Activated CD4-positive, alpha-beta T cell treated with anti-CD3 and anti-CD28 coated beads for 36 hours (primary cell): ENCODE measurements at places on chromosomes 3 and 15. TPM values are rescaled to one million over a fixed set of nuclear protein-coding genes. Genes with fewer than 3 reads are reported as not detected.

Gene LRIG1
- 22.7 TPM for total RNA-seq

DNA sequence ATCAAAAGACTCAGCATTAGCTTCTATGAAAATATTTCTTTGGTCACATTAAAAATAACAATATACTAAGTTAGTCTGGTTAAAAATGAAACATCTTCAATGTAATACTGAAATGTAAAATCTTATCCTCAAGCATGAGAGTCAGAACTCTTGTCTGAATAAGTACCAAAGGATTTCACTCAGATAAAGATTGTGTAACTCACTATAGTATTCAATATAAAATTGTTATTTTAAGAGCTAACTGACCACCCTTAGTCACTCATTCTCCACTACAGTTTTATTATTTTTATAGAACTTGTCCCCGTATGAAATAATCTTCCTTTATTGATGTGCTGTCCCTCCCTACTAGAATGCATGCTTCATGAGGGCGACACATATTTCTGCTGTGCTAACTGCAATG is 426.3 kb downstream of the MECOM start:
- no peak overlapping the region for H3K4me3 ChIP-seq
- H3K27ac ChIP-seq, result no peak overlapping the region
- H3K4me1 ChIP-seq, result no peaks in the 10 kb centered on the region
- H3K27me3 ChIP-seq, result peaks cover 20% of the 10 kb centered on the region
- H3K36me3 ChIP-seq, result no peaks in the 10 kb centered on the region
- no peak for DNase-seq

- peaks cover 29% of the 10 kb centered on the region for H3K27me3 ChIP-seq
- DNase-seq, result no peak
- H3K36me3 ChIP-seq, result no peaks in the 10 kb centered on the region
- H3K27ac ChIP-seq, result no peak overlapping the region
- H3K4me3 ChIP-seq, result no peak overlapping the region
Measured at GRCh38 chr15:59376733-59377132, 4.1 kb upstream of the MYO1E start.

Gene TGM5
- total RNA-seq, result not detected

Gene LINGO1
- not detected for total RNA-seq

- peak overlapping the region; percentile 91 for H3K4me3 ChIP-seq
- peaks cover 46% of the 10 kb centered on the region for H3K4me1 ChIP-seq
- H3K27me3 ChIP-seq, result no peaks in the 10 kb centered on the region
- peak; percentile 70 for DNase-seq
- H3K36me3 ChIP-seq, result peaks cover 24% of the 10 kb centered on the region
Measured at GRCh38 chr15:64092864-64093626, 593 bp downstream of the CIAO2A start.

DNA sequence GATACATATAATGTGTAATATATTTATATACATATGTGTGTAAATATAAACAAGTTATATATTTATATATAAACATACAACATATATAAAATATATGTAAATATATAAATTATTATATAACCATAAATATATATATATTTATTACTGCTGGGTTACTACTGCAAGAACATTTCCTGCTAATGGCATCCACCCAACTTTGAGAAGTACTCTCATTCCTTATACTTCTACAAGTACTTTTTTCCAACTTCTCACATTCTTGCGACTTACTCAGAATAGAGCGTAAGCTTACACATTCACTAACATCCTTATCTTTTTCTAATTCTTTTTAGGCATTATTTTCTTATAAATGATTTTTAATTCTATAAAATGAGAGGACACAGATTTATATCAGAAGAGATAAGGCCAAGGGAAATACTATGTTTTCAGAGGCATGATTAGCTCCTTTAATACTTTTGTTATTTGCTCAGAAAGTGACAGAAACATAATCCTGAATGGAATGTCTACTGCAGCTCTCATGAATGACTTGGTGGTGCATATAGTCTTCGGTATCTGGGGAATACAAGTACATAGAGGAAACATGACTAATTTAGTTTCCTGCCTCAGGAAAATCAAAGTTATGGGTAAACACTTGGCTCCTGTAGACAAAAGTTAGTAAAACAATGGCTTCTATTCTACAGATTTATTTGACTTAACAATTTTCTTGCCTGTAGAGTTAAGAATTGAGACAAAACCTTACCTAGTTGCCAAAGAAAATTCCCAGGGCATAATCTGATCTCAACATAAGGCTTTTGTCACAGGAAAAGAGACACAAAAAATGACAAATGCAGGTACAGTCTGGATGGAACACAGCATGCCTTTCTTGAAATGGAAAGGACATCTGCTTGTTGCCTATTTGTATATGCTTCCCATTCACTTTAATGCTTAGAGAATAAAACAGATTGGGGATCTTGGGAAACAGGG is 453.9 kb downstream of the SQOR start:
- H3K27me3 ChIP-seq, result no peaks in the 10 kb centered on the region
- no peaks in the 10 kb centered on the region for H3K4me1 ChIP-seq
- H3K4me3 ChIP-seq, result no peak overlapping the region
- no peak overlapping the region for H3K27ac ChIP-seq
- DNase-seq, result no peak
- no peaks in the 10 kb centered on the region for H3K36me3 ChIP-seq

GRCh38 chr3:9416139-9416780 is 18.8 kb downstream of the SETD5 start:
- H3K4me3 ChIP-seq, result no peak overlapping the region
- H3K4me1 ChIP-seq, result peaks cover 58% of the 10 kb centered on the region
- peak overlapping the region; percentile 44 for H3K27ac ChIP-seq
- H3K27me3 ChIP-seq, result no peaks in the 10 kb centered on the region

DNA sequence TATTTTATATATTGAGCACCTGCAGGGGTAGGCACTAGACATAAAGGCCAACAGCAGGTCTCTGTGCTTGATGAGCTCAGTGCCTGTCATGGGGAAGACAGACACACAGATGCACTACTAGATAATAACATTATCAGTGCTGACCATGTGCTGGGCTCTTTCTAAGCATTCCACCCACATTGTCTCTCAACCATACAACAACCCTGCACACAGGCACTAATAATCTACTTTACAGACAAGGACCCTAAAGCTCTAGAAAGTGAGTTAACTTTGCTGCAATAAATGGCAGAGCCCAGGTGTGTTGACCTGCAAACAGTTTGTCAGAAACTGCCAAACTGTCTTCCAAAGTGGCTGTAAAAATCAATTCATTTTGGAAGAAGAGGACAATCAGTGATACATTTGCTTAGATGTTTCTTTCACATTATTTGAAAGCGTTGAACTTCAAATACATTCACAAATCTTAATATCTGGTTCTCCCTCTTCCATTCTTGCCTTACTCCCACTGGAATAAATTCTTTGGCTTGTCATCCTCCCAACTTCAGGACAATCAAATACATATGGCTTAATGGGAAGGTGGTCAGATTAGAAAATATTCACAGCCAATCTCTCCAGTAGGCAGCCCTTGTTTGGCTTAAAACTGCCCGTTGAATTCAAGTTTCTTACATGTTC is 11.0 kb upstream of the PP2D1 start:
- H3K4me1 ChIP-seq, result no peaks in the 10 kb centered on the region
- no peak for DNase-seq
- H3K27me3 ChIP-seq, result no peaks in the 10 kb centered on the region
- H3K4me3 ChIP-seq, result no peak overlapping the region
- H3K27ac ChIP-seq, result no peak overlapping the region

Gene COL8A1
- total RNA-seq, result not detected

DNA sequence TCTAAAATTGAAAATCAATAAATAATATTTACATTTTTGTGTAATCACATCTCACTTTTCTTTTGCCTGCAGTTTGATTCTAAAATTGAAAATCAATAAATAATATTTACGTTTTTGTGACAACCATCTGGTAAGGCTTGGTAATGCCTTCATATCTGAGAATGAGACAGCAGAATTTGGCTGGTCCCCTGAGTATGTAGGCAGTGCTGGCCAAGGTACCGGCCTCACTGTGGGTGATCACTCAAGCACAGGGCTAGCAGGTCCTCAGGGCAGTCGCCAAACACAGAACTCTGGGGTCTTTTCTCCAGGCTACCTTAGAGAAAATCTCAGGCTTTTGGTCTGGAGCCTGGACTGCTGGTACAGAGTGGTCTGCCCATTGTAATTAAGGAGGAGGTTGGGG is 26.2 kb downstream of the RTP3 start:
- H3K27me3 ChIP-seq, result no peaks in the 10 kb centered on the region
- no peak overlapping the region for H3K4me3 ChIP-seq
- no peaks in the 10 kb centered on the region for H3K36me3 ChIP-seq
- no peak overlapping the region for H3K27ac ChIP-seq

- peaks cover 12% of the 10 kb centered on the region for H3K4me1 ChIP-seq
- H3K36me3 ChIP-seq, result peaks cover 3% of the 10 kb centered on the region
- DNase-seq, result no peak
- no peak overlapping the region for H3K27ac ChIP-seq
- H3K4me3 ChIP-seq, result no peak overlapping the region
Measured at GRCh38 chr15:42911058-42911592, 9.5 kb downstream of the TTBK2 start.

Gene FSTL1
- total RNA-seq, result 0.83 TPM

- H3K27me3 ChIP-seq, result no peaks in the 10 kb centered on the region
- H3K36me3 ChIP-seq, result no peaks in the 10 kb centered on the region
- H3K4me3 ChIP-seq, result no peak overlapping the region
- no peak overlapping the region for H3K27ac ChIP-seq
- H3K4me1 ChIP-seq, result peaks cover 56% of the 10 kb centered on the region
- DNase-seq, result no peak
Measured at GRCh38 chr3:10392906-10393461, 72.1 kb upstream of the SEC13 start.

- no peaks in the 10 kb centered on the region for H3K36me3 ChIP-seq
- no peaks in the 10 kb centered on the region for H3K27me3 ChIP-seq
- H3K4me3 ChIP-seq, result peak overlapping the region; percentile 69
Measured at GRCh38 chr15:58410353-58410752, 21.4 kb upstream of the LIPC start.

Gene KIF7
- 2.1 TPM for total RNA-seq

Gene P4HTM
- total RNA-seq, result 30.4 TPM

DNA sequence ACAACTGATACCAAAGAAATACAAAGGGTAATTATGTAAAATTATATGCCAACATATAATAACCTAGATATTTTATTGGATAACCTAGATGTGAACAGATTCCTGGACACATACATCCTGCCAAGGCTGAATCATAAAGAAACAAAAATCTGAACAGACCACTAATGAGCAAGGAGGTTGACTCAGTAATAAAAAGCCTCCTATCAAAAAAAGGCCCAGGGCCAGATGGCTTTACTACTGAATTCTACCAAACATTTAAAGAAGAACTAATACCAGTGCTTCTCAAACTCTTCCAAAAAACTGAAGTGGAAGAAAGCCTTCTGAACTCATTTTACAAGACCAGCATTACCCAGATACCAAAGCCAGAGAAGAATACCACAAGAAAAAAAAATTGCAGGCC is 32.4 kb downstream of the THBS1 start:
- no peak overlapping the region for H3K4me3 ChIP-seq
- DNase-seq, result no peak
- no peak overlapping the region for H3K27ac ChIP-seq
- peaks cover 3% of the 10 kb centered on the region for H3K4me1 ChIP-seq
- H3K27me3 ChIP-seq, result peaks cover 2% of the 10 kb centered on the region

Gene CAND2
- total RNA-seq, result 2.1 TPM

Gene C2CD4A
- total RNA-seq, result 0.61 TPM
